NCI-H187 treated with DMSO at 0.1 percent for 48 hours (cell line): ENCODE measurements at places on chromosomes 6 and 20.

GRCh38 chr20:59004493-59004762 is 2.6 kb downstream of the CTSZ start:
- DNase-seq, result no peak

DNA sequence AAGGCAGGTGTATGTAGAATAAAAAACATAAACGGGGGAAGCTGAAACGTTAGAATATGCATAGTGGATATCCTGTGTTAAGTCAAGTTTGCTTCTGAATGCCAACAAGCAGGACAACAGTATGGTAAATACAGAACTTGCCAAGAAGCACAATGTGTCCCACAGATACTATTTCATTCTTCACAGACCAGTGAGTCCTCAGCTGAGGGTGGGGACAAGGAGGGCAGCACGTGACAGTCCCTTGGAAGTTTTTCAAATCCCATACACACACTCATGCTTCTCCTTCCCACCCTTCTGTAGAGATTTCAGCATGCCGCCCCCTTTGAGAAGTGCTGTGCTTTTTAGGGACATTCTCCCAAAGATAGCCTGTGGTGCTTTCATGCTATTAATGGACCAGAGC is 268.5 kb upstream of the ECI2 start:
- no peak for DNase-seq

DNA sequence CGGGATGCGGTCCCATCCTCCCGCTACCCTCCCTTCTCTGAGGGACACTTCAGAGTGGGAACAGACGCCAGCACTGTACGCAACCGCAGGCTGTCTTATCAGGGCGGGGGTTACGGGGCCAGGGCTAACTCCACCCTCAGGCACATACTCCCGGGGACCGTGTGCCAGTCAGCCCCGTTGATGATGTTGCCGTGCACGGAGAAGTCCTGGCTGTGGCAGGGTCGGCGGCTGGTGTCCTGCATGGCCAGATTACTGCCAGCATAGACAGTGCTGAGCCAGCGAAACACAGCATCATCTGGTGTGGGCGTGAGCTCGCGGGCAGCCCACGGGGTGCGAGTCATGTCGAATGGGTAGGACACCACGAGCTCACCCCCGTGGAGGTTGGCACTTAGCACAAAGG is 5.0 kb downstream of the CPXM1 start:
- DNase-seq, result no peak

DNA sequence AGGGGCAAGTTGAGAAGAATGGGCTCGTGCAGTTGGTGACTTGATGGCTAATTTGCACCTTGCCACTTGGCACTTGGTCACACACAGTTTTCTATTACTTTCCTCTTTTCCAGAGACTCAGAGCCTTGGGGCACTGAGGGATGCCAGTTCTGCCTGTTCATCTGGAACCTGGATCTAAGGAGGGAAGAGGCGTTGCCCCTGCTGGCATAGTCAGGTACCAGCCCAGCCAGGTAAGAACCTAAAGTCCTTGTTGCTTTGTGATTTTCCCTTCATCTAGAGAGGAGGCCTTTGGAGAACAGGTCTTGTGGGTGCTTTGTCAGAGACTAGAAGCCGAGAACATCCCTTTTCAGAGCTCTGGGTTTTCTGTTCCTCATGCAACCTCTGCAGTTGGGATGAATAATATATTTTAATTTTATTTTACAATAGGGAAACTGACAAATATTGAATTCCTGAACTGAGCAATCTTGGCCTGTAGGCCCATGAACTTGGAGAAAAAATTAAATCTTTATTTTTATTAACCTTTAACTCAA is 11.4 kb downstream of the SYTL3 start:
- DNase-seq, result no peak

DNA sequence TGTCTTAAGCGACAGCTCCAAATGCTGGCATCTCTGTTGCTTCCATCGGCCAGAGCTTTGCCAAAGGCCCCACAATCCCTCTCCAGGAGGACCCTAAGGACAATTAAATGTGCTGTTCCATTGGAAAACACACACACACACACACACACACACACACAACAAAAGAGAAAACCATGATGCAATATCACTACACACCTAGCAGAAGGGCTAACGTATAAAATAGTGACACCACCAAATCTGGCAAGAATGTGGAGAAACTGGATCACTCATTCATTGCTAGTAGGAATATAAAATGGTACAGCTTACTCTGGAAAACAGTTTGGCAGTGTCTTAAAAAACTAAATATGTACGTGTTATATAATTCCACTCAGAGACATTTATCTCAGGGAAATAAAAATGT is 13.0 kb upstream of the TMEM14A start:
- DNase-seq, result no peak

GRCh38 chr20:15061955-15062354 is 724.5 kb upstream of the FLRT3 start:
- DNase-seq, result no peak

DNA sequence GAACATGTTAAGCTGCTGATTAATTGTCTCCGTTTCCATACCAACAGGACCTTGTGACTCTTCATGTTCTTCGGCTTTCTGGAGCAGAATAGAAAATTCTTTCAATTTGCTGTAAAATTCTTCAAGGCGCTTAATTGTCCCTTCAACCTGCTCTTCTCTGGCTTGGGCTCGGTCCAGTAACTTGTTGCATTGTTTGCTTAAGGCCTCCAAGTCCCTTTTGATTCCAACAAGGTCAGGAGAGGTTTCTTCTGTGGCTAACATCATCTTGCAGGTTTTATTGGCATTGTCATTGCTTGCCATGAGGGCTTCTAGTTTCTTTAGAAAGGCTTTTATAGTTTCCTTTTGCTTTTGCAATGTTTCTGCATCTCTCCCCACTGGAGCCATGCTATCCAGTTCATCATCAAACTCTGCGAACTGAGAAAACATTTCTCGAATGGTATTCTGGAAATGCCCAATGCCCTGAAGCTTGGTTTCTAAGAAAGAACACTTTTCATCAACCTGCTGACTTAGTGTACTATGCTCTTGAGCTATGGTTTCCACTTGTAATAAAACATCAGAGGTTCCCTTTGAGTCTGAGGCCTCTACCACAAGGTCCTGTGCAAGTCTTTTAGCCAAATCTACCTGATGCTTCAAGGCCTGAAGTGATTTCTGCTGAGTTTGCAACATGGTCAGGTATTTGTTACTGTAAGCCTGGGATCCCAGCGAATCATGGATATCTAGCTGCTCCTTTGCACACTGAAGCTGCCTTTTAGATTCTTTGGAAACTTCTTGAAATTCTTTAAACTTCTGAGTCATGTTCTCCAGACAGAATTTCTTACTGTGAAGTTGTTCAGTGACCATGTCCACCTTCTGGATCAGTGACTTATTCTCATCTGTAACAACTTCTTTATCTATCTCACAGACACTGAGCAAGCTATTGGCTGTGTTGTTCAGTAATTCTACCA is 90.2 kb downstream of the DST start:
- no peak for DNase-seq

- no peak for DNase-seq
These were observed 8.6 kb downstream of the OR10C1 start for GRCh38 chr6:29447670-29448069.

- DNase-seq, result no peak
These were observed 57.5 kb downstream of the RIN2 start for GRCh38 chr20:19815553-19815991.

GRCh38 chr20:39775110-39775509 is 813.0 kb downstream of the DHX35 start:
- DNase-seq, result no peak

DNA sequence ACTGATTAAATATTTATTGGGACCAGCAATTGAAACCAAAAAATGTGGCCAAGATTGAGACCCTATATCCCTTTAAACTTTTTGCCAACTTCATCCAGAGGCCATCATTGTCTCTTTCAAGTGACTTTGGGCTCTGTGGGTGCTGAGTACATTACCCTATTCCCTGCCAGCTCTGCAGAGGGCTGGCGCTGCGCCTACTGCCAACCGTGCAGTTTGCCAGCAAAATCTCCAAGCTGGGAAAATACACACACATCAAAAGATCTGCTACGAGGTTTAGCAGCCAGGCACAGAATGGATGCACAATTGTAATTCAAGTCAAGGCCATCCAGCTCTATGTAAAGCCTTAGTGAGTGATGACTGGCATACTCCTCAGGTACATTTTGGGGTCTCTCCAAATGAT is 125.0 kb downstream of the CBLN4 start:
- no peak for DNase-seq
